ENCODE measurements at places on chromosomes 1 and 21. TPM values are rescaled to one million over a fixed set of nuclear protein-coding genes. Genes with fewer than 3 reads are reported as not detected.

DNA sequence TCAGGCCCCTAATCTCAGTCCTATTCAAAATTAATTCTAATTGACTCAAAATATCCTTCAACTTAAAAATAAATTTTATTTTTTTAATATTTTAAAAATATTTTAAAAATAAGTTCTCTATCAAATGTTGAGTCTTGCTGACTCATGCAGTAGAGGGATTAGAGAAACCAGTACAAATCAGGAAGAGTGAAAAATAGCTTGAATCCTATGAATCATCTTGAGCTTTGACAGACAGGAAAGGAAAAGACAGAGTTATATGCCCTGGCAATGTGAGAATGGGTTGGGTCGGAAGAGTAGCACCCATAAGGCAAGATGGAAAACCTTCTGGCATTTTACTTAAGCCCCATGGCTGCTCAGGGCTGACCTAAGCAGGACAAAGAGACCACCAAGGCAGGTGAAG is 346.6 kb upstream of the RUNX1 start:
- DNase-seq: peak; percentile 83

DNA sequence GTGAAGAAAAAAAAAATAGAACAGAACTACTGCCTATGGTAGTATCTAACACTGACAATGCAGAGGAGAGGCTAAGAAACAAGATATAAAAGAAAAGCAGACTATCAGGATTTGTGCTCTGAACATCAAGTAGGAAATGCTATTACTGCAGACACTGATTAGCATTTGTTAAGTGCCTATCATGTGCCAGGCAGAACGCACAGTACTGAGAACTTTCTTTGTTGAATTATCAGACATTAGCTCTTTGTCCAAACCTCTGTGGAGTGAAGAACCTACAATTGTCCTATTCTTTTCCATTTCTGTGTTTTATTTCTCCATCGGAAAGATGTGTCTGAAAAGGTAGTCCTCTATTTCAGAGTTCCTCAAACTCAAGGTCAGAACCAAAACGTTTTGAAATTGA is 30.5 kb upstream of the DISP1 start:
- DNase-seq: no peak

AKR7A3 gene
- 1.7 TPM for total RNA-seq

DNA sequence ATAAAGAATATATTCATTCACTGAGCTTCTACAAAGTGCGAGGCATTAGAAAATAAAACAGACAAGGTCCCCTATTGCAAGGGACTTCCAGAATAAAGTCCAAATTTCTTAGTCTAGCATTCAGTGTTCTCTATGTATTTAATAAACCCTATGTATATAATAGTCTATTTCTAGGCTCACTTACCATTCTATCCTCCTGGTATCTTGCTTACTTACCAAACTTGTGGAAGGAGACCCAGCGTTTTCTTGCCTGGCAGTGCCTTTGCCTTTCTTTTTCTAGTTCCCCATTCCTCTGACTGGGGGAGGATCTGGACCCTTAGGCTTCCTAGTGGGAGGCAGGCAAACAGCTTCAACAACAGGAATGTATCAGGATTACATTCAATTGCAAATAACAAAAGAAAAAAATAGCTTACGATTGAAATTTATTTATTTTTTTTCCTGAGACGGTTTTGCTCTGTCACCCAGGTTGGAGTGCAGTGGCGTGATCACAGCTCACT is 690 bp upstream of the RNF19B start:
- DNase-seq: no peak

GRCh38 chr1:79255421-79255820 is 248.9 kb upstream of the ADGRL4 start:
- no peak for DNase-seq

DNA sequence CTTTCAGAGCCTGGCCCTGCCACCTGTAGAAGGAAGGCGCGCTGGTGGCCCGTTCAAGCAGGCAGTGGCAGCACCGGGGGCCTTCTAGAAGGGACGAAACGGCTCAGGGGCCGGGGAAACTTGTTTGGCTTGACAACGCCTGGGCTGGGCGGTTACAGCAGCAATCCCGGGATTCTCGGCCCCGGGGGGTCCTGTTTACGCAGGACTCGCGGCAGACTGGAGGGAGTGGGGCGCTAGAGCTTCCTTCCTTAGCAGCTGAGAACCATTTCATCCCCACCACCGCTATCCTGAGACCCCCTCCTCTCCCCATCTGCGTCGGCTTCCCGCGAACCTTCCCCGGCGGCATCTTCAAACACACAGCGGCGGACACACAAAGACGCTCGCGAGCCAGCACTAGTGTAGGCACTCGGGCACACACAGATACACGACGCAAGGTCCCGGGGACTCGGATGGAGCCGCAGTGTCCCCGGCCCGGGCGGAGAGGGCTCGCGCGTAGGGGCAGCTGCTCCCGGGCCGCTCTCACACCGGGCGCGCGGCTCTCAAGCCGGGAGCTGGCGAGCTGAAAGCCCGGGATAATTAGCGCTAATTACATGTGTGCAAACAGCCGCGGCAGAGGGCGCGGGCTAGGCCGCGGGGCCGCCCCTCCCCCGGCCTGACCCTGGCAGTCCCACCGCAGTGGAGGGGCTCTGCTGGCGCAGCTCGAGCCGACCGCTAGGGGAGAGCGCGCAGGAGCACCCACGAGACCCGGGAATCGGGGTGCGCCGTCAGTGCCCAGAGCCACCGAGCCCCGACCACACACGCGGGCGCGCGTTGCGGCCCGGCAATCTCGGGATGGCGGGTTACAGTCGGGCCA is 271.4 kb downstream of the FOXD2 start:
- no peak for DNase-seq

GRCh38 chr1:116767782-116768382 is 13.7 kb downstream of the CD2 start:
- no peak for DNase-seq

DNA sequence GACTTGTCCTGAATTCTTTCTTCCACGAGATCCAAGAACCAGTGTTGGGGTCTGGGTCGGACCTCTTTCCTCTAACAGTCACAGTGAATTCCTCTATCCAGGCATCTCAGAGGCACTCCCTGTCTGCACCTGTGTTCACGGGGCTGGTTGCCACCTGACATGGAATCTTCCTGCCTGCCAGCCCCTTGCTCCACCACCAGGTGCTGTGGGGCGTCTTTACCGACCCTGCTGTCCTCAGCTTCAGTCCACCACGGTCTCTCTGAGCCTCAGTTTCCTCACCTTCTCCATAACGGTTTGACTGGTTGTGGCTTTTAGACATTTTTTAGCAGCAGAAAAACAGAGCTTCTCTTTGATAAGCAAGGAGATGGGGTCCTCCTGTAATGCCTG is 62.7 kb downstream of the SDC3 start:
- no peak for DNase-seq

DNA sequence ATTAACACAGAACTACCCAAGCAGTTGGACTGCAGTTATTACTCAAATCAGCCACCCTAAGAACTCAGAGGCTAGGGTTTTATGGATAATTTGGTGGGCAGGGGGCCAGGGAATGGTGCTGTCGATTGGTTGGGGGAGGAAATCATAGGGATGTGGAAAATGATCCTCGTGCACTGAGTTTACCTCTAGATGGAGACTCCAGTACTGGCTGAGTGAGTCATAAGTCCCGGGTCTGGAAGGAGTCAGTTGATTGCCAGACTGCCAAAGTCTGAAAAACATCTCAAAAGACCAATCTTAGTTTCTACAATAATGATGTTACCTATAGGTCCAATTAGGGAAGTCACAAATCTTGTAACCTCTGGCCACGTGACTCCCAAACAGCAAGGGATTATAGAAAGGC is 257.5 kb upstream of the PRMT6 start:
- no peak for DNase-seq

DNA sequence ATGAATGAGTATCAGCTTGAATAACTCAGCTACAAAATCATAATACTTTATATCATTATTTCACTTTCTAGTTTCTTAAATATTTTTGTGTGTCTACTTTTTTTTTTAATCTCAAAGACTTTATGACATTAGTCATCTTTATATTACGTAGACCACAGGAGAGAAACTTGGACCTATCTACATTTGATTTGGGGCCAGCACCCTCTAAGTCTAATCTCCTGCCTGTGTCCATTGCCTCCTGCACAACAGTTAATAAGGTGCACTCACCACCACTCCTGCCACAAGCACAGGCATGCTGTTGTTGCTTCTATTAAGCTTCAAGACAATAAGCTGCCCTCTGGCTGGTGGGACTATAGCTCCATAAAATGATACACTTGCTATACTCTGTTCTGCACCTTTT is 70.4 kb downstream of the DIRAS3 start:
- no peak for DNase-seq

DNA sequence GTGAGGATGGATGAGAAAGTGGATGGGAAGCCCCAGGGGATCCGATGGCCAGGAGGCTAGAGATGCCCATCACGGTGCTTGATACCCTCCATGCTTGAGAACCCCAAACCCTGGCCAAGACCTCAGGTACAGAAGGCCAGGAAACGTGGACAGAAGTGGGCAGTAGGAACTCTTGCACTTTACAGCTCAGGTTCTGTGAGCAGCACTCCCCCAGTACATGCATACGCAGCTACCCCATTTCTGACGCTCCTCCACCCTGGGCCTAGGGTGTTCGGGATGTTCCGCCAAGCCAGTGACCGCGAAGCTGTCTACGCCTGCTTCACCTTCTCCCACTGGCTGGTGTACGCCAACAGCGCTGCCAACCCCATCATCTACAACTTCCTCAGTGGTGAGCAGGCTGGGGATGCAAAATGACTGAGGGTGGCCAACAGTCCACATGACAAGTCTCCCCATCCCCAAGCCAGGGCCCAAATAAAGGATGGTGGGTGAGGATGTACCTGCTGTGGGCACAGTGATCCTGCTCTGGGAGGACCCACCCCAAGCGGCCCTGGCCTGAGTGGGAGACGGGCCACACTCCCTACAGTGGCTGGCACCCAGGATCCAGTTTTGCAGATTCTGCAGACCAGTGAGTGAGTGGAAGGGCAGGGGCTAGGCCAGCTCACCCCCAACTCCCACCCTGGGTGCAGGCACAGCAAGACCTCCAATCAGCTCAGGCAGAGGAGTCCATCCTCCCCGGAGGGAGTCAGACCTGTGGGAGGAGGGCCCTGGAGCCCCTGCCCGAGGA is 7.4 kb downstream of the HCRTR1 start:
- DNase-seq: no peak

GRCh38 chr1:94379615-94380014 is 38.6 kb upstream of the ABCD3 start:
- DNase-seq: no peak
